ENCODE measurements at places on chromosomes 11 and 22. TPM values are rescaled to one million over a fixed set of nuclear protein-coding genes. Genes with fewer than 3 reads are reported as not detected.

DNA sequence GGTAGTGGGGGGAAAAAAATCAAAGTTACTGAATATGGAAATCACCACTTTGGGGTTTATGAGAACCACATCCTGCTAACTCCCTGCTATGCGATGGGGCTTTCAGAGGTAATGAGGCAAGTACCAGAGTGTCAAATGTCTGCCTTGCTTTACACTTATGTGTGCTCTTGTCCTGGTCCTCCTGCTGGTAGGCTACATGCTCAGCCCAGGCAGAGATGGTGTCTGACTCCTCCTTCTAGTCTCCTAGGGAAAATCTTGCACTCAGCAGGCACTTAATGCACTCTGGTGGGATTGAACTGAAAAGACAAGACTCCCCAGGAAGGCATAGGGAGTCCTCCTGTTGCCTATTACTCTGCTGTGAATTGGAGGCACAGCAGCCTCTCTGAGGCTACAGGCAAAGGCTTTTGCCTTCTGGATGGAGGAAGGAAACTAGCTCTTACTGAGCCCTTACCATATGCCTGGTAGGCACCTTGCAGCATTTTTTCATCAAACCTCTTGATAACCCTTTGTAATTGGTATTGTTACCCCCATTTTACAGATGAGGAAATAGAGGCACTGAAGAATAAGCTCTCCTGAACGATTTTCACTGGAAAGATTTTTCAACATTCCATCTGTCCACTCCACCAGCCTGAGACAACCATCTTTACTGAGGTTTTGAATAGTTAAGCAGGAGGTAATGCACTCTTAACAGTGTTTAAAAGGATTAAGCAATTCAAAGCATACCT lies 132.1 kb upstream of the PAX6 start:
- H3K27ac ChIP-seq = no peak overlapping the region
- no peaks in the 10 kb centered on the region for H3K36me3 ChIP-seq
- DNase-seq = no peak
- H3K27me3 ChIP-seq = no peaks in the 10 kb centered on the region
- no peak overlapping the region for H3K4me3 ChIP-seq

NEFH gene
- total RNA-seq = 6.3 TPM

GRK3 gene
- total RNA-seq = 8.3 TPM

DNA sequence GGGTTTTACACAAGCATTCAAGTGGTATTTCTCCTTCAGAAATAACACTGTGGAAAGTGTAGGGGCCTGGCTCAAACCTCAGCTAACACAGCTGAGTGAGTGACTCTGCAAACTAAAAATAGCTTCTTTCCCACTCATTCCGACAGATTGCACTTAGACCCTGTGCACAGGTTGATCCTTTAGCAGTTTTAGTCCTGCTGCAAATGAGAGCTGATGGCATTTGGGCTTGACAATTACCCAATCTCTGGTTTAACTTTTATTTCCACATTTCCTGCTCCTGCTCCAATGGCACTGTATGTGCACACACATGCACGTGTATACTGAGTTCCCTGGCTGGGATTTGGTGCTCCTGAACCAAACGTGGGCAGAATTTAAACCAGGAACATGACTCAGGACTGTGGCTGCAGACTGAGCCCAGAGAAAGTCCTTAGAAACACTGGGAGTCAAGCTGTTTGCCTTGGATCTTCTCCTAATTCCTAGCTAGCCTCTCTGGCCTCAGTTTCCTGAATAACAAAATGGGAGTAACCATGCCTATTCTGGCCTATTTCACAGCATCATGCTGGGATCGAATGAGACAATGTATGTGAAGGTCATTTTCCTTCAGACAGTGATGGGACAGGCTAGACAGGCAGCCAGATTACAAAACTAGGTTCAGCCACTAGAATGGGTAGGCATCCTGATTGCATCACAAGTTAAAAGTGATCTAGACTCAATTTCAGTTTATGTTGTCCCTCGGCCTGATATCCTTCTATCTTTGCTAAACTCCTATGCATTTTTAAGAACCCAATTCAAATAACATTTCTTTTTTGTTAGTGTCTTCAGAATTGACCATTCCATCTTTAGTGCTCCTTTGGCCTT lies 58.2 kb downstream of the SERGEF start:
- H3K4me3 ChIP-seq = no peak overlapping the region
- no peaks in the 10 kb centered on the region for H3K4me1 ChIP-seq
- H3K27ac ChIP-seq = no peak overlapping the region
- H3K36me3 ChIP-seq = peaks cover 25% of the 10 kb centered on the region
- H3K27me3 ChIP-seq = no peaks in the 10 kb centered on the region

OR5T2 gene
- total RNA-seq = not detected

DNAJB7 gene
- not detected for total RNA-seq

DNA sequence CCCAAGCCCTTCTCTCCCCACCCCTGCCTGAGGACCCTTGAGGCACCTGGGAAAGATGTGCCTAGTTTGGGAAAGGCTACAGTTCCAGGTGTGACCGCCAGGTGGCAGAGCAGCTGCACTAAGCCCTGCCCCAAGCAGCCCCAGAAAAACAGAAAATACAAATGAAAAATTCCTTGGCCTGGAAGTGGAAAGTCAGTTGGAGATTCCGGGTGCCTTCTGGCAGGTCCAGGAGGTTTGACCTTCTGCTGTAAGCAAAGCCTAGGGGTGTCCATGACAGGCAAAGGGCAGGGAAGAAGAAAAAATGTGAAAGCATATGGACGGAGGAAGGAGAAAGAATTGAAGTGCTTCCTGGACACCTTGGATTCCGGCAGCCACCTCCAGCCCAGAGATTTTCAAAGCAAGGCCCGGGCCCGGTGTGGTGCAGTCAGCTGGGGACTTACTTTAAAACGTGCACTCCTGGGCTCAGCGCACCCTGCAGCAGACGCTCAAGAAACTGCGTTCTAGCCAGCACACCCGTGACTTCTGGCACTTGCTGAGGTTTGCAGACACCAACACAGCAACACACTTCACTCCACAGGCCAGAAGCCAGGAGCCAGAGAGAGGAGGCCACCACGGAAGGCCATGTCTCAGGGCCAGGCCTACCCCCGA lies 37.3 kb upstream of the SLC22A12 start:
- no peak overlapping the region for H3K4me3 ChIP-seq
- no peaks in the 10 kb centered on the region for H3K4me1 ChIP-seq
- no peak overlapping the region for H3K27ac ChIP-seq
- peak; percentile 21 for DNase-seq

- DNase-seq = no peak
- H3K36me3 ChIP-seq = no peaks in the 10 kb centered on the region
- H3K4me1 ChIP-seq = no peaks in the 10 kb centered on the region
- no peaks in the 10 kb centered on the region for H3K27me3 ChIP-seq
- no peak overlapping the region for H3K27ac ChIP-seq
Measured at GRCh38 chr11:106625566-106625965, 392.7 kb downstream of the GUCY1A2 start.

PLAAT5 gene
- 0.26 TPM for total RNA-seq

DNA sequence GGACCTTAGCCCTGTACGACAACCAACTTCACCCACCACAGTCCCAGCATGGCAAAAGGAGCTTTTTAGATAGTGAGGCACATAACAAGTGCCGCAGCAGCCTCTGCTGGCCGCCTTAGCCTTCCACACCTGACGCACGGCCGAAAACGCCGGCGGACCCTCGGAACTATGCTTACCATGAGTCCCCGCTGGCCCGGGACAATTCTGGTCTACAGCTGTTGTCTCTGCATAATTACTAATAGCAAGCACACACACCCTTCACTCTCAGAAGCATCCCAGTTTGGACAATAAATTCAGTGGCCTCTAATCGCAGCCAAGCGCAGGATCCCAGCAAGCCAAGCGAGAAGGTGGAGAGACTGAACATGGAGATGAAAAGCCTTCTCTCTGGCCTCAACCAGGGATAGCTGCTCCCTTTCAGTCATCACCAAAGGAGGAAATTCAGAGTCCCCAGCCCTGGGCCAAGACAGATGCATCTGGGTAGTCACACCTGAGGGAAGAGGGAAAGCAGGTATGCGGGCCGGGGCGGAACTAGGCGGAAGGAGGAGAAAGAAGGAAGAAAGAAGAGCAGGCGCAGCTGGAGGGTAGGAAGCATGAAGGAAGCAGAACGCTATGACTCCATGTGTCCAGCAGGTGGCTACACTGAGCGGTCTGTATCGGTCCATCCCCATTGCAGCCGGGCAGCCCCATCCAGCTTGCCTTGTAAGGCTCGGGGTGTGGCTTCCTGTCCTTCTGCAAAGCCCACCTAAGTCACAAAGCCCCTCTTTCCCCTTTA lies 40.3 kb downstream of the BUD13 start:
- H3K36me3 ChIP-seq = no peaks in the 10 kb centered on the region
- H3K4me1 ChIP-seq = peaks cover 3% of the 10 kb centered on the region
- H3K27me3 ChIP-seq = no peaks in the 10 kb centered on the region
- no peak overlapping the region for H3K27ac ChIP-seq
- peak; percentile 64 for DNase-seq
- H3K4me3 ChIP-seq = no peak overlapping the region

DNA sequence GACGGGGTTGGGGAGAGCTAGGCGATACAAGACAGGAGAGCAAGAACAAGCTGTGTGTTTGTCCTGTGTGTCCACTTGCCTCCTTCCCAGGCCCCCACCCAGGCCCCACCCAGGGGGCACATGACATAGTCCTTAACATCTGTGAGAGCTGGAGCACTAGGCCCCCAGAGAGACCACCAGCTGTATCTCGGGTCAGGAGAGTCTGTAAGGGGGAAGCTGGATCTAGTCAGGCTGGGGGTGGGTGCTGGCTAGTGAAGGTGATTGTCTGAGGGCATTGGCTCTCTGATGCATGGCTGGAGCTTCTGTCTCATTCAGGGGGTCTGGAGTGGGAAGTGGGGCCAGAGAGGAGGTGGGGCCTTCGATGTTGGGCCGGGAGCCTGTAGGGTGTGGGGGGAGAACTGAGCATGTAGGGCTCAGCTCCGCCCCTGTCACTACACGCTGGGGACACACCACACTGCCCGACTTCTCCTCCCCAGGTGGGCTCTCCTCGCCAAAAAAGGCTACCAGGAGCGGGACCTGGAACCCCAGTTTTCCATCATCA lies 571 bp downstream of the P2RX6 start:
- H3K27me3 ChIP-seq = no peaks in the 10 kb centered on the region
- H3K36me3 ChIP-seq = no peaks in the 10 kb centered on the region
- peak overlapping the region; percentile 90 for H3K27ac ChIP-seq
- peaks cover 18% of the 10 kb centered on the region for H3K4me1 ChIP-seq
- DNase-seq = no peak
- H3K4me3 ChIP-seq = no peak overlapping the region

- H3K36me3 ChIP-seq = no peaks in the 10 kb centered on the region
- no peaks in the 10 kb centered on the region for H3K4me1 ChIP-seq
- H3K4me3 ChIP-seq = no peak within 1 kb of the TSS
- DNase-seq = no peak
- H3K27me3 ChIP-seq = peaks cover 6% of the 10 kb centered on the region
- no peak within 1 kb of the TSS for H3K27ac ChIP-seq
Measured at GRCh38 chr11:62242021-62242420, at the start of gene SCGB1D2. Gene SCGB1D2, plus strand, starts transcription at chr11:62242239. Its CDS starts 69 bp downstream, at chr11:62242308.

DNA sequence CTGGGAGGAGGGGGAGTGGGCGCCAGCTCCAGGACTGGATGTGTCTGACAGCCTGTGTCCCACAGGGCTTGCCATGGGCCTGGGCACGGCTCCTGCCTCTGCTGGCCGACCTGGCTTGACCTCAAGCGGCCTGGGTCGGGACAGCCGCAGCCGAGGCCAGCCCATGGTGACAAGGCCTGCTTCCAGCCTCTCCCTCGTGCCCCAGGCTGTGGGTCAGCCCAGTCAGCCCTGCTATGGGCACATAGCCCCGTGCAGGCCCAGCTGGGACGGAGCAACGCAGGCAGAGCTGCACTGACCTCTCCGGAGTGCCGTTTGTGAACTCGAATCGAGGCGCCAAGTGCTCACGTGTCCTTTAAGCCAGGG lies 17.9 kb downstream of the OSBPL5 start:
- H3K27ac ChIP-seq = no peak overlapping the region
- no peak for DNase-seq
- no peak overlapping the region for H3K4me3 ChIP-seq
- no peaks in the 10 kb centered on the region for H3K27me3 ChIP-seq

DNA sequence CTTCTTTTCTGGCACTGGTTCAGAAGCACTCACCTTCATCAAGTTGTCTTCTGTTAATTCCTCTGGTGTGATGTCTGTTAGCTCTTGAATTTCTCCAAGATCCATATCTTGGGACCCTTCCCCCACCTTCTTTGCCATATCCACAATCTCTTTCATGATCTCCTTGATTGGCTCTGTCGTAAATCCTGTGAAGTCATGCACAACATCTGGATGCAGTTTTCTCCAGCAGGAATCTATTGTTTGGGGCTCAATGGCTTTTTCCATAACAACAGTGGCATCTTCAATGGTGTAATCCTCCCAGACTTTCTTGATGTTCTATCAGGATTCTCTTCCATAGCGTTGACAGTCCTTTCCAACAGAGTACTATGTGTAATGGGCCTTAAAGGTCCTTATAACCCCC lies 96.9 kb downstream of the CSTPP1 start:
- DNase-seq = no peak
- H3K27me3 ChIP-seq = no peaks in the 10 kb centered on the region
- no peak overlapping the region for H3K4me3 ChIP-seq
- H3K4me1 ChIP-seq = no peaks in the 10 kb centered on the region
- no peak overlapping the region for H3K27ac ChIP-seq

- no peaks in the 10 kb centered on the region for H3K36me3 ChIP-seq
- no peaks in the 10 kb centered on the region for H3K27me3 ChIP-seq
- DNase-seq = no peak
- H3K4me3 ChIP-seq = no peak overlapping the region
- no peak overlapping the region for H3K27ac ChIP-seq
Measured at GRCh38 chr11:25613451-25613850, 718.5 kb upstream of the ANO3 start.

GRCh38 chr22:21760640-21761039 lies 25.0 kb upstream of the YPEL1 start:
- peaks cover 23% of the 10 kb centered on the region for H3K36me3 ChIP-seq
- H3K4me3 ChIP-seq = no peak overlapping the region
- DNase-seq = no peak

- peaks cover 4% of the 10 kb centered on the region for H3K27me3 ChIP-seq
- peaks cover 28% of the 10 kb centered on the region for H3K4me1 ChIP-seq
Measured at GRCh38 chr11:76674517-76675400, 4.2 kb upstream of the LRRC32 start.

DNA sequence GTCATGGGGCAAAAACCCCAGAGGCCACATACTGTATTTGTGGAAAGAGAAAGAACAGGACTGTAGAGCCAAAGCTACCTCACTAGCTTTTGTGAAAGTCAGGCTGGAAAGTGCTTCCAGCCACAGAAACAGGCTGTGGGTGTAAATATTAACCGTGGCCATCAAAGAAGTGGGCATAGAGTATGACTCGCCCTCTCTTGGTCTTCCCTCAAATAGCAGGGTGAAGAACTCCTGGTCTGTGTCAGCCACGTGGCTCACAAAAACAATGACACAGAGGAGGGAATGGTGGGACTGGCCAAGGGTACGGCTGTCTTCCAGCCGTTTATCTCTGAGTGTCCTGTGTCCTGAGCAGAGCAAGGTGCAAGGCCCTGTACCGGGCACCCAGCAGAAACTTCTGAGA lies 37.6 kb upstream of the UBASH3B start:
- no peak for DNase-seq
- H3K27ac ChIP-seq = no peak overlapping the region
- no peaks in the 10 kb centered on the region for H3K4me1 ChIP-seq

MORC2 gene
- total RNA-seq = 28.7 TPM

DNA sequence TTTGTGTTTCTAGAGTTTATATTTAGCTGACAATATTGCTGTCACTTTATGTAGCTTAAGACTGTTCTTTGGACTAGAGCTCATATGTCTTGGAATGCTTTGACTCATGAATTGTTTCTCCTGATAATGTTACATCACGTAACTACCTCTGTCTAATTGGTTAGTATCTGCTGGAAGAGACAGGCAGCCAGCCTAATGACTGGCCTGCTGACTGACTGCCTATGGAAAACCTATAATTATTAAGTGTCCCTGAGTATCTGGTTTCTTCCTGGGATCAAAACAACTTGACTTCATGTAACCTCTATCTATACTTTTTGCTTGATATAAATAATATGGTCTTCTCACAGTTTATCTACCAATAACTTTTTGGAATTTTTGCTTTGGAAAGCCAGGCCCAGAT lies 9.4 kb downstream of the SOX6 start:
- no peak for DNase-seq
- no peaks in the 10 kb centered on the region for H3K27me3 ChIP-seq
- no peak overlapping the region for H3K4me3 ChIP-seq
- no peaks in the 10 kb centered on the region for H3K4me1 ChIP-seq

Measured in CD8-positive, alpha-beta memory T cell (primary cell).